GM12891 (cell line): ENCODE measurements at places on chromosomes 6 and 20.
A peak's percentile ranks its signal among the peaks of the same experiment; 100 is the strongest.

DNA sequence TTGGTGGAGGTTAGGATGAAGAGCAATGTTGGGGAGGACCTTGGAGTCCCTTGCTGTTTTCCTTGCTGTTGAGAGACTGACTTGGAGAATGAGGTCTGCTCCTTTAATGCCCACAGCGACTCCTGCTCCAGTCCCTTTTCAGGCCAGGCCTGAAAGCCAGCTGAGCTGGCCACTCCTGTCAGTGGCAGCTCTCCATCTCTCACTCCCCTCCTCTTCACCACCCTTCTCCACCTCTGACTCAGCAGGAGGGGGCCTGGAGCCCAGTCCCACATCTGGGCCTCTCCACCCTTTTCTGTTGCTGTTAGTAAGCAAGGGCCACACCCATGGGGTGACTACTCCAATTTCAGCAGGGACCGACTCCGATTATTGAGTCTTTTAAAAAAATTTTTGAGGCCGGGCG is 2.2 kb downstream of the SNX21 start:
- no peak for DNase-seq

- DNase-seq, result no peak
Measured at GRCh38 chr6:157785636-157786035, 37.4 kb upstream of the SNX9 start.

DNA sequence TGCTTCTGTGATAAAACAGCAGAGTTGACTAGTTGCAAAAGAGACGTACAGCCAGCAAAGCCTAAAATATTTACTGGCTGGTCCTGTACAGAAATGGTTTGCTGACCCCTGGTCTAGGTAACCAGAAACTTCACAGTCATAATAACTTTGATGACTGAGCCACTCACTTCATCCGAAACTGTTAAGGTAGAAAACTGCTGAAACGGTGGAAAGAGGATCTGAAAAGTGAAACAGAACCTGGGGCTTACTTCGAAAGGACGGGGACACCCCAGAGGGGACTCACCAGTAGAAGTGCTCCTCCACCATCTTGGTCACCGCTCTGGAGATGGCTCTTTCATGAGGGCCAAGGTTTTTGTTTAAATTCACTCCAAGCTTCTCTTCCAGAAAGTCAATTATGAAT is 16.4 kb downstream of the FAXC start:
- DNase-seq, result peak; percentile 34

DNA sequence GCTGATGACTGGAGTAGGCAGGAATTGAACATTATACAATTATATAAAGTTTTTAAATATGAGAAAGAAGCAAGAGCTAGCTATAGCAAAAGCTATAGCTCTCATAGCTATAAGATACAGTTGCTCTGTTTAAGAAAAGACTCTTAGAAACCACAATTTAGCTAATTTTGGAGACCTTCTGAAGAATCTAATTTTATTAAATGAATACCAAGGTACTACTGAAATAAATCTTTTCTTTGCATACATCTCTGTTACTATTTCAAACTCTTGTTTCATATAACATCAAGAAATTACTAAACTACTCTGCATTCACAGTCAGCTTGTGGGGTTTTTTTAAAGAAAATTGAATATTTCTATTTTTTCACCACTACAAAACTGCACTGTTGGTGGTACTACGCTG is 568.7 kb upstream of the MARCKS start:
- DNase-seq, result no peak

DNA sequence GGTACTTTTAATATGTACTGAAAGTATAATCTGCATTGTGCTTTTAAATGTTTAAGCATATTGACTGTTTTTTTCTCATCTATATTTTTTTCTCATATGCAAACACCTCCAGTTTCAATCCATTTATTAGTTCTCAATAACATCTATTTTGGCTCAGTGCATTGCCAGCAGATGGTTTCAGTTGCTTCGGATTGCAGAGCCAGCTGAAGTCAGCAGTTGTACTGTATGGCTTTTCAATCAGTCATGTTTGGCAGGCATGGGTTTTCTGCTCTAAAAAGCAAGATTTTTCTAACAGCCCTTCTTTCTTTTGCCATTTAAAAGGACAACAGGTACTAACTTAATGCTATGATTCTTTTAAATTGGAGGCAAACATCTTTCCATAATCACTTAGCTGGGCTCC is 121.2 kb downstream of the CD109 start:
- no peak for DNase-seq

GRCh38 chr6:30555816-30556065 is 548 bp downstream of the GNL1 start:
- DNase-seq, result no peak

- DNase-seq, result no peak
Measured at GRCh38 chr6:150403458-150404246, 34.8 kb downstream of the IYD start.

DNA sequence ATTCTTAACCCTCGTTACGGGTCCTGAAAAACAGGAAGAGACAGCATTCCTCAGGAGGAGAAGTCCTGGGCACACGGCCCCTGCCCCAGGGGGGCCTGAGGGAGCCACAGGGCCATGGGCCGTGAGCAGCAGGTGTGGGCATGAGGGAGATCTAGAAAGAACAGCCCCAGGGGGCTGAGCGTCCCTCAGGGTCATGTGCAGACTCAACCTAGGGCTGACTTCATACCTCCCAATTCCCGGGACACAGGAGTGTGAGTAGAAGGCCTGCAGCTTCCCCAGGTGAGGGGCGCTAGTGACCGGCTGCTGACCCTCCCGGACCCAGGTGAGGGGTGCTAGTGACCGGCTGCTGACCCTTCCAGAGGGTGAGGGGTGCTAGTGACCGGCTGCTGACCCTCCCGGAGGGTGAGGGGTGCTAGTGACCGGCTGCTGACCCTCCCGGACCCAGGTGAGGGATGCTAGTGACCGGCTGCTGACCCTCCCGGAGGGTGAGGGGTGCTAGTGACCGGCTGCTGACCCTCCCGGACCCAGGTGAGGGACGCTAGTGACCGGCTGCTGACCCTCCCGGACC is 35.1 kb downstream of the FRMD1 start:
- DNase-seq, result no peak

GRCh38 chr6:23879816-23880215 is 246.2 kb upstream of the NRSN1 start:
- DNase-seq, result no peak

DNA sequence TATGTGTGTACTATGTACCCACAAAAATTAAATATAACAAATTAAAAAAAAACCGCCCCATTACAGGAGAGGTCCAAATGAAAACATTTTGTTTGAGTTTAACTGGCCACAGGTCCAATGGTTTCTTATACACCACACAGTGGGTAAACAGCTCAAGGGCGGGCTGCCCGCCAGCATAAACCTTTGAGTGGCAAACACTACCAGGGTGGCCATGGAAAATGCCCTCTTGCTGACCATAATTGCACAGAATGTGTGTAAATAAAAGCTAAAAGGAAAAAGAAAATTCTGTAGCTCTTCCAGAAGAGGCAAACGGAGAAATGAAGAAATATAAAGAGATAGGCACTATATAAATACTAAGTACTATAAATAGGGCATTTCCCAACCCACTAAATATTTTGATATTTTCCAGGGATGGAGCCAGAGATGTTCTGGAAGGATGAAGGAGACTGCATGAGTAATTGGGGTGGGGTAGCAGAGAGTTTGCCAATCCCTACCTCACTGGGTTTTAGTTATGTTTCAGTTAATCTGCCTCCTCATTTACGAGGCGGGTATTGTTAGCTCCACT is 1.1 kb upstream of the CDC5L start:
- no peak for DNase-seq

GRCh38 chr6:78810146-78810545 is 57.2 kb upstream of the IRAK1BP1 start:
- no peak for DNase-seq

- no peak for DNase-seq
Measured at GRCh38 chr6:33380272-33380981, 11.2 kb upstream of the KIFC1 start.

DNA sequence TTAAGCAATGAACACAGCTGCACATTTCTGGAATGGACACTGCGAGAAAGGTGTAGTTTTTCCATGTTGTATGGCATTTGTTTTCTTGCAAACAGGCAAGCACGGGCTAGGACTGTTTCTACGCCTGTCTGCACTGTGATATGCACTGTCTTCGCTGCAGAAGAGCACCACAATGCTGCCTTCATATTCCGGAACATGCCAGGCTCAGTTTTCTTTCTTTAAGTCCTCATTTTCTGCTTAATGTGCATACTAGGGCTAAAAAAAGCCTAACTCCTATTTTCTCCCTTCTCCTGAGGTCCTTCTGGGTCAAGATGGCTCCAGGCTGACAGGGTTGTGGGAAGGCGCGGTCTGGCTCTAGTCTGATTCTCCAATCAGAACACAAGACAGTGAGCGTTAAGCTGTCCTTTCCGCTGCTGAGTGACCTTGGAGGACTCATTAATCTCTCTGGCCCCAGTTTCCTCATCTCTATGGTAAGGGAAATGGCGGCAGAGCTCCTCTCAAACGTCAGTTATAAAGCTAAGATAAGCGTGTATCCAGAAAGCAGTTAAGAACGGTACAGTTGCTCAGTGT is 379.9 kb downstream of the C6orf118 start:
- no peak for DNase-seq

DNA sequence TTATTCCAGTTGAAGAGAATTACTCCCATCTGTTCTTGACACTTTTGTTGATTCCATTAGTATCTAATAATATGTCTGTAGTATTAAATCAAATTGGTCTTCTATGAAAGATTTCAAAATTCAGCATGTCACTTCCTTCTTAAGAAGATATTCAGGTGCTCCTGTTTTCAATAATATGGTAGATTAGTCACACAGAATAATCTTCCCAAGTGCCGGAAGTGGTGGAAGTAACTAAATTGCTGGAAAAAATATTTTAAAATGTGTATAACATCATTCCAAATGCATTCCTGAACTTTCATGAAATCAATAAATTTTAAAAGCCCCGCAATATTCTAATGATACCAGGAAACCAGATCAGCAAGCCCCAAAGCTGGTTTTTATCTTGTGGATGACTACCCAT is 281.3 kb downstream of the EPM2A start:
- no peak for DNase-seq

GRCh38 chr20:37525810-37526209 is 1.9 kb downstream of the BLCAP start:
- DNase-seq, result no peak

DNA sequence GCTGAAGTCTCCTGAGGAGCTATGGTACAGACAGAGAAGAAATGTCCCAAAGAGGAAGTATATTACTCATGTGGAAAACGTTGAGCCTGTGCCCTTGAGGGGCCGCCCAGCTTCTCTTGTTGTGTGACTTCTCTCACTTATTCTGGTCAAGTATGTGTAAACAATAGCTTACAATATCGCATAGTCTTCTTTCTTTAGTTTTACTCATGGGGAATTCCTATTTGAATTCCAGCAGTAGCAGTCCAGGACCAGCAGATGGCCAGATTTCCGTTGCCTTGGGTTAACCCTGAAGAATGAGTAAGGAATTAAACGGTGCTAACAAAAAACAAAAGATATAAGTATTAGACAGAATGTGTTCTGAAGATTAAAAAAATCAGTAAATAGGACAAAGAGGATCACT is 522.0 kb upstream of the GJE1 start:
- DNase-seq, result no peak

- peak; percentile 25 for DNase-seq
Measured at GRCh38 chr6:138818496-138819194, 22.8 kb downstream of the ECT2L start.

DNA sequence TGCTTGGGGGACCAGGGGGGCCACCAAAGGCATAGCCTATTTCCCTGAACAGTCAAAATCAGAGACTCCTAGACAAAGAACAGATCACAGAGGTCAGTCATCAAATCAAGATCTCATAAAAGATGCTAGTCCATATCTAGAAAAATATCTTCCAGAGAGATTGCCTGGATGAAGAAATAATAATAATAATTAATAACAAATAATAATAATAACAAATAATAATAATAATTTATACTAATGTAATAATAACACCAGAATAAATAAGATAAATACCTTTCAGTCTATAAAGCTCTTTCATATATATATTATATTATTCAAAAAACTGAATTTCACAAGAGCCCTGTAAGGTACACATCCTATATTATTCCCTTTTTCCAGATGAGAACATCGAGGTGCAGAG is 129.6 kb downstream of the PAX1 start:
- no peak for DNase-seq

DNA sequence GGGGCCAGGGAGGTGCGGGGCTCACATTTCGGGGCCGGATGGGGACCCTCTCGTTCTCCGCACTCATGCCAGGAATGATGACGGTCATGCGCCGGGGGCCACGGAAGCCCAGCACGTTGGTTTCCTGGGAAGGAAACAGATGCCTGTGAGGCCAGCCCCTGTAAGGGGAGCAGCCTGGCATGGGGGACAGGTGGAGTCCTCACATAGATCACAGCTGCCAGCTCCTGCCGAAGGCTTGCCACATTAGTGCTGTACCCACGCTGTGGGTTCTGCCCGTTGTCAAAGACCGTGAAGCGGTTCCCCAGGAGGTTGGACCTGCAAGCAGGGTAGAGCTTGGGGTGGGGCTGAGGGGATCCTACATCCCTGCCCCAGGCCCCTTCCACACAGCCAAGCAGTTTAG is 6.7 kb upstream of the TEAD3 start:
- no peak for DNase-seq

- DNase-seq, result no peak
Measured at GRCh38 chr20:59837623-59838394, 95.6 kb downstream of the SYCP2 start.

GRCh38 chr6:43753570-43754183 is 16.3 kb upstream of the VEGFA start:
- DNase-seq, result no peak

DNA sequence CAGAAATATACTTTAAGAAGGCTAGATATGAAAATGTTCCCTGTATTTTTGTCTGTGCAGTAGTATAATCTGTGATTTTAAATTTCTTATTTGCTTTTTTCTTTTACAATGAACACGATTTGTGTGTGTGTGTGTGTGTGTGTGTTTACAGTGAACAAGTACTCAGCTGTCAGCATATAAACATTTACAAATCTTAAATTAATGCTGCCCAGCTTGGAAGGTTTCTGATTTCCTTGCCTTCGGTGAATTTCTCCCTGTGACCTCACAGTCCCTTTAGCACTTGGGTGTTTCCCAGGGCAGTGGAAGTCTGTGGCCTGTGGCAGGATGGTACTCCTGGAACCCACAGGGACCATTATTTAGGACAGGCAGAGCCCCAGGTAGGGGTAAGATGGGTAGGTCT is 37.6 kb downstream of the TXLNB start:
- no peak for DNase-seq

DNA sequence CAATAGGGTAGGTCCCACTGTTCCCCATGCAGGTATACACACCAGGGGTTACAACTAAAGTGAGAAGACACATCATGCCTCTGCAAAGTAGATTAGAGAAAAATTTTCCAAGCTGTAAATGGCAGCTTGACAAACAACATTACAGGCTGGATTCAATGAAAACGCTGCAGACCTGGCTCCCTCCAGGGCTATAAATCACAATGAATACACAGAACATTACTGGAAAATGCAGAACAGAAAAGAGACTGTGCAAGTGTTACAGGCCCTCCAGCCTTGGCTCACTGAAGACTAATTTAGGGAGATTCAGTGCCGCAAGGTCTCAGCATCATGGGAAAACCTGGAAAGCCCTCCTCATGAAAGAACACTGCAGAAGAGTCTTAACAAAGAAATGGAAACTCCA is 207.8 kb downstream of the KHDC1L start:
- DNase-seq, result no peak
